Activated CD4-positive, alpha-beta T cell treated with anti-CD3 and anti-CD28 coated beads, Interleukin-2, amount 50 U/mL, for 4 hours (primary cell): ENCODE measurements at places on chromosomes 3 and 15.

DNA sequence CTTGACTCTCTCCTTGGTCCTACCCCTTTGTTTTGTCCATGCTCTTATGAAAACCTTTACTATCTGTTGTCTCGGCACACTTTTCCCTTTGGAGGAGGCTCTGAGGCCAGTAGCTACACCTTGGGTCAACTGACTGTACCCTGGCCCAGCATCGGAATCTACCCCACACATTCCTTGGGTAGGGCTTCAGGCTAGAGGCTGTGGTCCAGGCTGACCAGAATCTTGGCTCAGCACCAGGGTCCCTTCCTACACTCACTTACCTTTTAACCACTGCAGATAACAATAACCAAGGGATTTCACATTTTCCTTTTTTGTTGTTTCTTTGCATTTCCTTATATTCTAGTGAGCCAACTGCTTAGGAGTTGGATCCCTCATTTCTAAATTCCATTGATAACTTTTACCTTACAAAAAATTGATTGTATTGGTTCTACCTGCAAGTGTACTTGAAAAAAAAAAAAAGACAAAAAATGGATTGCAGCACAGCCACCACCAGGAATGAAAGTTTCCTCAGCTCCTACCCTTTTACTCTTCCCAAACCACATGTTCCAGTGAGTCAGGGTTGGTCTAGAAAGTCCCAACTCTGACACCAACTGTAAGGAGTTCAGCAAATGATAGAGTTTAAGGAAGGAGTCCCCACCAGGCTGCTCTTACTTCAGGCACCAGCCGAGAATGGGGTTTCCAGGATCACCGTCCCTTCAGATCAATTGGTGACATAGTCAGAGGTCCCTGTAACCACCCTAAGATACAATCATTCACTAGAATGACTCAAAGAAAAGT lies 95.6 kb downstream of the FBLN2 start:
- DNase-seq: no peak

GRCh38 chr3:120077731-120078130 lies 16.5 kb downstream of the GSK3B start:
- no peak for DNase-seq

- DNase-seq: no peak
Observed at GRCh38 chr3:194080913-194081800, 54.8 kb upstream of the HES1 start.

GRCh38 chr3:160140756-160141155 lies 84.5 kb upstream of the C3orf80 start:
- DNase-seq: no peak

DNA sequence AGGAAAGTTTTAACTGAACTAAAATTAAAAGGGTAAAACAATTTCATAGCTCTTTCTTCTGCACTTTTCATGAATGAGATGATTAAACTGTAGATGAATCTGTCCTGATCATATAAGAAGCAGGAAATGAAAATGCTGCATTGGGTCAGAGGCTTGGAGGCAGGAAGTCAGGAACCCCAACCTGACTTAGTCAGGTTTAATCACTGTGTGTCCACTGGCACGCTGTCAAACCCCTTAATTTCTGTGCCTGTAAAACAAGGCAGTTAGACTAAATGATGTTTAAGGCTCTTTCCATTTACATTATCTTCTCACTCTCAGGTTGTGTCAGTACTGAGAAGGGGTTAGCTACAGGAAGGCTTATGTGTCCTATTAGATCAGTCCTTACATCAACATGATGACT lies 193.3 kb upstream of the TTC14 start:
- DNase-seq: no peak

- no peak for DNase-seq
Observed at GRCh38 chr3:170534227-170534626, 51.6 kb downstream of the SLC7A14 start.

GRCh38 chr3:35894735-35895134 lies 255.4 kb downstream of the ARPP21 start:
- no peak for DNase-seq

DNA sequence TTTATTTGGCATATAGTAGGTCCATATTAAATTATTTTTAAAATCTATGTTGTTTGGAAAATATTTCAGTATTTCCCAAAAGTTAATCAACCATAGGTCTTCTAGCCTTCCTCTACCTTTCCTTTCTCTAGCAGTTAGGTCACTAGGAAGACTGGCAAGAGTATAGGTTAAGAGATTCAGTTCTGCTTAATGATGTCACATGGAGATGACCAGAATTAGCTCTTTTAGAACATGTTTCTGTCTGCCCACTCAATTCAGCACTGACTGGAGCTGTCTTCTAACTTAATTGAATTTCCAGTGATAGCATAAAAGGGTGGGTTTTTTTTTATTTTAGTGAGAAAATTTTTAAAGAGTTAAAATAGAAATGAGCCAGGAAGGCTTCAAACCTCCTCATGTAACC lies 23.8 kb upstream of the ZBED2 start:
- DNase-seq: no peak

DNA sequence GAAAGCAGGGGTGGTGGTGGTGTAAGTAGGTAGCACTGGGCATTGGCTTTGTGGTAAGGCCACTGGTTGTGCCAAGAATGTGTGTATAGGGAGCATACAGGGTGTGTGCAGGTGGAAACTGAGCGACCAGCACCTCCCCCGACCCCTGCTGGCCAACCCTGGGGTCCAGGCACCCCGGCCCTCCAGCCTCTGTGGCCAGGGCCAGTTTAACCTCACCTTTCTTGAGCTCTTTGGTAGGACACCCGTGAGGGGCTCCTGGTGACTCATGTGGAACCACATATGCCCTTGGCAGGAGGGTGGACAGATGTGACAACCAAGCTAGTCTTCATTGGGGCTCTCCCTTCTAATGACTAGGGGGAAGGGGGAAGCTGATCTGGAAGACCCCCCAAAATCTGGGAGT lies 19.5 kb downstream of the SHF start:
- no peak for DNase-seq

DNA sequence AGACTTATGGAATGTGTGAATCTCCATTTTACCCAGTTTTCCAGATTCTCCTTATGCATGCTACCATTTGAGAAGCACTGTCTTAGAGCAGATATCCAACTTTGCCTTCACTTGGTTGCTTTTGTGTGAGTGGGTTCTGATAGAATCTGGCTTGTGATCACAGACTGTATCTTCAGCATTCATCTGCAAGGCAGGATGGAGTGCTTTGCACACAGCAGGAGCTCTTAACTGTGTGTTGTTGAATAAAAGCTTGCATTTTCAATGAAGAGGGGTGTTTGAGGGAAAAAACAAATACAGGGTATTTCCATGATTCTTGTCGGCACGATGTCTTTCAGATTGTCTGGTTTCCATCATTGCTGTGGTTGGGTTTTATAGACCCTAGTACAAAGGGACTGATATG lies 24.4 kb downstream of the IL1RAP start:
- DNase-seq: no peak

DNA sequence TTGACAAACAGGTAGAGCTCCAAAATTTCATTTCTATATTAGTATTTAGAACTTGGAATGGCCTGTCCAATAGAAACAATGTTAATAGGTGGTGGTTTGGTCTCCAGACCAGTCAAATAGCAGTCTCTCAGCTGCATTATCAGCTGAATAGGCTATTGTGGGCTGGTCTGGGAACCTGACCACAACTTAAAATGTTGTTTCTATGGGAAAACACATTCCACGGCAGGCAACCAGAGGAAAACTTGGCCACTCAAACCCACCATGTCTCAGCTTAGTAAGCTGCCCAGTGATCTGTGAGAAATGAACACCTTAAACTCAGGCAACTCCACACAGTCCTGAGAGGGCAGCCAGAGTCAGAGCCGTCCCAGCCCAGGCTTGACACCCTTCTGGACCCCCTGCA lies 20.4 kb downstream of the FBN1 start:
- DNase-seq: no peak

- DNase-seq: no peak
Observed at GRCh38 chr15:29031502-29032228, 145.9 kb downstream of the APBA2 start.

GRCh38 chr3:87082796-87083440 lies 92.0 kb upstream of the VGLL3 start:
- no peak for DNase-seq

DNA sequence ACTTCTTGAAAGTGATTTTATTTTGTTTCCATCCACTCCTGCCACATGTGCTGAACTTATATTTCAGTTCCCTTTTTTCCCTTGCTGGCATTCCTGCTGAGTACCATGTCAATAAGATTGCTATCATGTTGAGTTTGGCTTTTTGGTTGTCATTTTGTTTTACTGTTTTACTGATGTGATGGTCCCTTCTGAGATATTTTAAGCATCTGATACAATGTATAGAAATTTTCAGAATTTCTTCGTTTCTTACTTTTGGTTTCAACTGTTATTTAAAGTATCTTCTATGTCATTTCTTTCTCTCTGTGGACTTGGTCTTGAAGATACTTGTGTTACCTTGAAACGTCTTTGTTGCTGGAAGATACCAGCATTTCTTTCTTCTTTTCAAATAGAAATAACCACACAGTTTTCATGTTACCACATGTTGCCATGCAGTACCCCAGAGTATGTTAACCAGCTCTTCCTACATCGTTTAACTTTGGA lies 14.1 kb downstream of the SIDT1 start:
- DNase-seq: no peak

- no peak for DNase-seq
Observed at GRCh38 chr15:64443747-64444621, 16.4 kb upstream of the ZNF609 start.
